LHCN-M2 (cell line): ENCODE measurements at places on chromosomes 6 and 20.
A peak's percentile ranks its signal among the peaks of the same experiment; 100 is the strongest.

DNA sequence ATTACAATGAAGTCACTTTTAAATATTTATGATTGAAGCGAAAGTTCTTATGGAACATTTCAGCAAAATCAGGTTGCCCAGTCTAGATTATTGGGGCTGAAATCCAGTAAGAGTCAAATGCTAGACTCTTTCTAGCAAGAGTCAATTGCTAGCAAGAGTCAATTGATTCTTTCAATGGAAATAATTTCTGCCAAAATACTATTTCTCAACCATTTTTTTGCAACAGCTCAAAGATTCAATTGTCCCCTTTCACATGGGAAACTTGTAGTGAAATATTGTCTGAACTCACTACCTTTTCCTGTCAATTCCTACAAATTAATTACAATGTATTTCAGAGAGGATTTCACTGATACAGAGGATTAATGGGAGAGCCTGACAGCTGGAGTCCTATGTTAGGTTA is 78.3 kb downstream of the MAP7 start:
- DNase-seq: no peak

DNA sequence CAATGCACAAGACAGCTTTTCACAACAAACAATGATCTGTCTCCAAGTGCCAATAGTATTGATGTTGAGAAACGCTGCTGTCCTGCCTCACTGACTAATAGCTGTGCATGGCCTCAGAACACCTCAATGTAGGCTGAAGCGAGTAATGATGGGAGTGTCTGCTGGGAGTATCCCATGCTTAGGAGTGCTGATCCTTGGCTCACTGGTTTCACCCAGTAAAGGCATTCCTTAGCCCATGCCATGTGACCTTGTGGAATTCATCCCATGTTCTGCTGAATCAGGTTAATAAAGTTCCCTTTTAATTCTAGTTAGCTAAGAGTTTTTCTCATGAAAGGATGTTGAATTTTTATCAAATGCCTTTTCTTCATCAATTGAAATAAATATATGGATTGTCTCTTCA is 3.8 kb upstream of the WFDC12 start:
- DNase-seq: no peak

- no peak for DNase-seq
These were observed 27.1 kb downstream of the BCAS1 start for GRCh38 chr20:54043076-54043967.

GRCh38 chr6:127289934-127290333 is 23.3 kb downstream of the RNF146 start:
- DNase-seq: no peak

- DNase-seq: no peak
These were observed 29.4 kb upstream of the ASF1A start for GRCh38 chr6:118864341-118865099.

GRCh38 chr6:15516923-15517560 is 145.8 kb downstream of the DTNBP1 start:
- no peak for DNase-seq

- DNase-seq: peak; percentile 38
These were observed 12.0 kb downstream of the PFDN4 start for GRCh38 chr20:54219751-54220426.

GRCh38 chr20:34907616-34908469 is 31.4 kb downstream of the ACSS2 start:
- peak; percentile 95 for DNase-seq

DNA sequence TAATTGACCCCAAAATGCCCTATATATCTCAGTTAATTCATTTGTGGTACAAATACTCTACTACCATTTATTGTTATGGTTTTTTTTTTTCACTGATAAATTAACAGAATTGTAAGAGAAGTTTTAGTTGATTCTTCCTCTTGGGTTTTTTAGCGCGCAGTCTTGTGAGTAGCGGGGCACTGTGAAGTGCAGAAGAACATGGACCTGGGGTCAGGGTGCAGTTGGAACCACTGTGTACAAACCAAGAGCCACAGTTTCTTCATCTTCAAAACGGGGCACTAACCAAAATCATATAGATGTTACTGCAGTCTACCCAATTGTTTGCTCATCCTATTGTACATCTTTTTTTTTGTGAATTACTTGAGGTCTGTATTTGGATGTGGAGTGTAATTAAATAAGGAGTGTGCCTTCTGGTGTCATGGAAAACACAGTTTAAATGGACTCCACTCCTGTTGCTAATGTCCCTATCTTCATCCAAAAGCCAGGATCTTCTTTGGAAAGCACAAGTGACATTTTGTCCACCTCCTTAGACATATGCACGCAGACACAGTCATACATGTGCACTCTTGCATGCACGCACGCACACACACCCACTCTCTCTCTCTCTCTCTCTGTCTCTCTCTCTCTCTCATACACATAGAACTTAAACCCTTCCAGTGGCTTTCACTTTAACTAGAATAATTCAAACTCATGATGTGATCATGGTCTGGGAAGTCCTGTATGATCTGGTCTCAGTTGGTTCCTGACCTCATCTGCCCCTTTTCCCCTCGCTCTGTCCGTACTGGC is 51.5 kb downstream of the AFDN start:
- DNase-seq: no peak

DNA sequence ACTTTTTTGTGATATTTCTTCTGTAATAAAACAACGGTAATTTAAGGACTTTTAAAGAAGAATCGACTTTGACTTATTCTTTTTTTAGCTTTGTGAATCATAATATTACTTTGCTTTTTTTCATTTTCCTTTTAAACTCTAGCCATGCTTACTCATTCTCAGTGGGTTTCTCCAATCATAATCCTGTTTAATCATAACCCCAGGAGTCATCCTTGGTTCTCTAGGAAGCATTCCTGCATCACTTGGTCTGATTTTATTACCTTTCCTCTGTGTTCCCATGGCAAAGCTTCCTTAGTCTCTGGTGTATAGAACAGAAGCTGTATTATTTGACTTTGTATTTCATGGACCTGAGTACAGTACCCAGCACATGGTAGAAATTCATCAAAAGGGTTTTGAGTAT is 223.5 kb downstream of the CDKAL1 start:
- DNase-seq: peak; percentile 83

DNA sequence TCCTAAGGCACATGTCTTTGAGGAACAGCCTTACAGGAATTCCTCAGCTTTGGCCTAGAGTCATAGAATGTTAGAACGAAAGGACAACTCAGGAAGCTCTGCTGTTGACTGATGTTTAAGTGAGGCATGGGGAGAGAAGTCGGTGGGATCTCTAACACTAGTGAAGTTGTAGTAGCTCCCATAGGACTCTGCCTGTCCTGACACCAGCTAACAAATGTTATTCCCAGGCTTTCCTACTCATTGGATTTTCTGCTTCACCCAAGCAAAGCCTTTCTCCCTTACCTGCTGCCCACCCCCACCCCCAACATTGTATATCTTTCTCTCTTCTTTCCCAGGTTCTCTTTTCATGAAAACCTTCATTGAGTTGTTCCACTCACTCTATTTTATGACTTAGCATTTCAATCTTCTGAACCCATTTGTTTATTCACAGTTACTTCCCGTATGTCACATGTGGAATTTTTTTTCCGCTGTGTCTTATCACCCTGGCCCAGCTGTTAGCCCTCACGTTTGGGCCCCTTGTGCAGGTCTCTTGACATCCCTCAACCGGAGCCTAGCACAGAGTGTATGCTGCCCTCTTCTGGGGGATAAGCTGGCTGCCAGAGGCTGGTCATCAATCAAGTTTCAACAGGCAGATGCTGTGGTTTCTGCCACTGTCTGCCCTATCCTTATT is 39.2 kb upstream of the RNF8 start:
- peak; percentile 55 for DNase-seq

- DNase-seq: no peak
These were observed 34.6 kb downstream of the RREB1 start for GRCh38 chr6:7142228-7142801.

- peak; percentile 26 for DNase-seq
These were observed 71.1 kb upstream of the THEMIS start for GRCh38 chr6:127971945-127972391.

DNA sequence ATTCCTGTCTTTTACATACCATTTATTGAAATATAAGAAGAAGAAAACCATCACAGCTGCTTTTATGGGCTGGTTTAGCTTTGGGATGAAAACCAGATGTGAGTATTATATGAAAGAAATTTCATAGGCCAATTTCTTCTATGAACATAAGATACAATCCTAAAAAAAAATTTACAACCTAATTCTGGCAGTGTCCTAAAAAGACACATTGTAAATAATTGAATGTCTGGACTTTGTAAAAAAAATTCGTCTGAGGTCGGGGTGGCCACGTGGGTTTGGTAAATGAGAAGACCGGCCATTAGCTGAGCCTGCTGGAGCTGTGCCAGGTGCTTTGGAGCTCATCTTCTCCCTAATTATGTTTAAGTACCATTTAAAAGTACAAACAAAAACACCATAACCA is 26.8 kb downstream of the DACT2 start:
- no peak for DNase-seq

- DNase-seq: no peak
These were observed 99.5 kb downstream of the CD83 start for GRCh38 chr6:14216946-14217684.

DNA sequence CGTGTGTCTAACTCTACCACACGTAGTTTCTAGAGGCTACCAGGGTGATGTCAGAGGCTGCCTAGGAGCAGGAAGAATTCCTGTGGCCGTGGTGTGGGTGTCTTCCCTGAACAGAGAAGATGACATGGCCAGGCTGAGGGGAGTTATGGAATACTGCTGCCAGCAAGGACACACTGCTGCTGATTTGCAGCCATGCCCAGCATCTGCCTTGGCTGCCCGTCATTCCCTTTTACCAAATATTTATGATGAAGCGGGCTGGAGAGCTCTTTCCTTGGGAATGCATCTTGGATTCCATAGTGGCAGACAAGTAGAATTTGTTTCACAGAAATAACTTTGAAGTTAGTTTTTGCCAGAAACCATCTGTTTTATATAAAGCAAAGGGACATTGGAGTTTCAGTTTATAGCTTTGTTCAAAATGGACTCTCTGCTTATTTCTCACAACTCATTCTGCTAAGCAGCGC is 80.8 kb upstream of the VSTM2L start:
- DNase-seq: peak; percentile 89

- DNase-seq: no peak
These were observed 31.3 kb downstream of the MBOAT1 start for GRCh38 chr6:20180935-20181334.

DNA sequence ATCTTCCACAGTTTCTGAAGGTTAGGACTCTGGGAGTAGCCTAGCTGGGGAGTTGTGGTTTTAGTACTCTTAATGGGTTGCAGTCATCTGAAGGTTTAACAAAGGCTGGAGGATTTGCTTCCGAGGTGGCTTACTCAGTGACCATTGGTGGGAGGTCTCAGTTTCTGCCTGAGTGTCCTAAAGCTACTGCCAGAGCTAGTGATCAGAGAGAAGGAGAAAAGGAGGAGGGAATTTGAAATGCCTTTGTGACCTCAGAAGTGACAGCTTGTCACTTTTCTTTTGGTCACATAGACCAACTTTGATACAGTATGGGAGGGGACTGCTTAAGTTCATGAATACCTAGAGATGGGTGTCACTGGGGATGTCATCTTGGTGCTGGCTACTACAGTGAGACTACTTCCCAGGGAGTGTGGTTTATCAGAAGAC is 41.3 kb downstream of the NCOA3 start:
- DNase-seq: peak; percentile 48

GRCh38 chr6:17869010-17869752 is 118.3 kb downstream of the KIF13A start:
- peak; percentile 94 for DNase-seq

DNA sequence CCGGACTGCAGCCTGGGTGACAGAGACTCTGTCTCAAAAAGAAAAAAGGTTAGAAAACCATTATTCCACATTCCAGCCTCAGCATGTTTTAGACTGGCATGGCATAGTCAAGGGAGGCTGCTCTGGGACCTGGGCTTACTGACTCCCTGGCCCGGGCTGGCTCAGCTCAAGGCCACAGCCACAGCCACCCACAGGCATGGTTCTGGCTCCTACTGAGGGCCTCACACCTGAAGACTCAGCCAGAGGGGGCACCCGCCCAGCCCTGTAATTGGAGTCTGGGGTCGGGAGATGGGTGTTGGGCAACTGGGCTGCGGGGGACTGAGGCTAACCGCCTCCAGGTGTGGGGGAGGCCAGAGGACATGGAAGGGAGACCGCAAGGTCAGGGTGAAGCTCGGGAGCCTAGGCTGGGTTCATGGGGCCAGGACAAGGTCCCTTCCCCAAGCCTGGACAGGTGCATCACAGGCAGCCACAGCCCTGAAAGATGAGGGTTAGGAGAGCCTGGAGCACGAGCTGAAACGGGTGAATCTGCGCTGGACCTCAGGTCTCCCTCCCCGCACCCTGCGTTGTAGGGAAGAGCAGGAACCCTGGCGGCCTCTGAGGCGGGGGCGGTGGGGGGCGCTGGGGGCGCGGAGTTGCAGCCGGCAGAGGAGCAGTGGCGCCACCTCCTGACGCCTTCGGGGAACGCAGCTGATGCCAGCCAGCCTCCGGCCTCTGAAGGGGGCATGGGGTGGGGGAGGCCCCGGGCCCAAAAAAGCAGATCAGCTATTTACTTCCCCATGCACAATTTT is 67.7 kb upstream of the SRSF6 start:
- no peak for DNase-seq

DNA sequence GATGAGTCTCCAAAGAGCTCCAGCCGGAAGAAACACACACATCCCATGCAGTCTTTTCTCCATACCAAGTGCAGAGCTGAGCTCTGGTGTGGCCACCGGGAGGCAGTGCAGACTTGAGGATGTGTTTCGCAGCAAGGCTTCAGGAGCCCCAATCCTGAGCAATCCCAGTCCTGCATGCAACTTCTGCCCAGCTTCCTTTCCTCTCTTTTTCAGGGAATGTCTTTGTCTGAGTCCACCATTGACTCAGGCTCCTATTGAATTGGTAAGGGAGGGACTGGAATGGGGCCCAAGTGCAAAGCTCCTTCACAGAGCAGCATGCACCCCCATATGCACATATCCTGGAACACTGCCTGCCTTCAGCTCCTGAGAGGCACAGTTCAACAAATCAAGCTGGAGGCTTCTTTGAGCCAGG is 50.5 kb upstream of the ASIP start:
- DNase-seq: peak; percentile 78

DNA sequence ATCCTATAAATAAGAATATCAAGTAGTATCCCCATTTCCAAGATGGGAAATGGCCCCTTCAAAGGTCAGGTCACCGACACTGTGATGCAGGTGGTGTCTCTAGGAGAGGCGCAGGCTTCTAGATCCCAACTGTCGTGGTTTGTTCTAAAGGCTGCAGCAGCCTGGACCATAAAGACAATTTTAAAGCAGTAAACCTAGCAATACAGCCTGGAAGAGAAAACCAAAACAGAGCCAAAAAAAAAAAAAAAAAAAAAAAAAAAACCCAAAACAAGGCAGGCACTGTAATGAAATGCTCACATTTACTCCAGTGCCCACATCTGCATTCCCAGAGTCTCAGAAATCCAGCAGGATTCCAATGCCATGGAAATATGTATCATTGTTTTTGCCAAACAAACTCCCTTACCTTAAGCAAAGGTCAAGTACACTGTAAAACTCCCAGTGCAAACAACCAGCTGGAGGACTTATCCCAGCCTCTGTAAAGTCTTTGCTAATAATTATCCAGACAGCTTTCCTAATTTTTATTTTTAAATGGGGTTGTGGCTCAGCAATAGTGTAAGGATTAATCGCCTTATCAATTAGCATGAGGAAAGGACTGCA is 98.2 kb downstream of the PSMG4 start:
- DNase-seq: no peak

GRCh38 chr20:46894971-46895905 is 595 bp downstream of the EYA2 start:
- peak; percentile 11 for DNase-seq
